WERI-Rb-1 (cell line): ENCODE measurements at places on chromosomes 2 and 18.
A peak's percentile ranks its signal among the peaks of the same experiment; 100 is the strongest.

DNA sequence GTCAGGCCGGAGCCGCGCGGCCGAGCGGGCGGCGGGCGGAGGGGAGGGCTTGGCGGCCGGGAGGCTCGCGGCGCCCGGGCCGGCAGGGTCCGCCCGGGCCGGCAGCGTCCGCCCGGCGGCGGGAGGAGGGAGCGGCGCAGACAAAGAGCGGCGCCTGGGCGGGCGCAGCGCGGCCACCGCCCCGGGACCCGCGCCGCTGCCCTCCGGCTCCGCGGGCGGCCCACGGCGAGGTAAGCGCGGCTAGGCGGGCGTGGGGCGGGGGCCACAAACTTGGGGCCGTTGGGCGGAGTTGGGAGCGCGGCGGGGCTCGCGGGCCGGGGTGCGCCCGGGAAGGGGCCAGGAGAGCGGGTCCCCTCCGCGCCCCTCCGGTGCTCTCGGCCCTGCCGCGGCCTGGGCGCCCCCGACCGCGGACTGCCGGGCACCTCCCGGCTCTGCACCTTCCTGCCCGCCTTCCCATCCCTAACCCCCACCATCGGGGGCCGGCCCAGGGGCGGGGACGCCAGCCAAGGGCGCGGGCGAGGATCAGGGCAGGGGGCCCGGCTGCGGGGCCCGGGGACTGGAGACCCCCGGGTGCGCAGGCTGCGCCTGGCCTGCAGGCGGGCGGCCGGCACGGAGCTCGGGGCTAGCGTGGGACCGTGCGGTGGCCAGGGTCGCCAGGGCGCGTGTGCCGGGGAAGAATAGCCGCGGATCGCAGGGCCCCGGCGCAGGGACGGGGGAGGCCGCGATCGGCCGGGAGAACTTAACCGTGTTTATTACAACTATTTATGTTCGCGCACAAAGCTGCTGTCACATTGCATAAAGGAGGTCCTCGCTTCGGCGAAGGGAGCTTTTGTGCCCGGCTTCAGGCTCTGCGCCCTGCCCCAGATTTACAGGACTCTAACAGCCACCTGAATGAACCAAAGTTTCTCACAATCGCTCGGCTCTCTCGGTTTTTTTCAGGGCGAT is at the start of gene NCK2:
TSS of gene NCK2 (plus strand) at position 4 of the 945 bp plus-strand sequence. CDS start 110,152 bp downstream, outside the sequence.
- DNase-seq, result peak; percentile 31

DNA sequence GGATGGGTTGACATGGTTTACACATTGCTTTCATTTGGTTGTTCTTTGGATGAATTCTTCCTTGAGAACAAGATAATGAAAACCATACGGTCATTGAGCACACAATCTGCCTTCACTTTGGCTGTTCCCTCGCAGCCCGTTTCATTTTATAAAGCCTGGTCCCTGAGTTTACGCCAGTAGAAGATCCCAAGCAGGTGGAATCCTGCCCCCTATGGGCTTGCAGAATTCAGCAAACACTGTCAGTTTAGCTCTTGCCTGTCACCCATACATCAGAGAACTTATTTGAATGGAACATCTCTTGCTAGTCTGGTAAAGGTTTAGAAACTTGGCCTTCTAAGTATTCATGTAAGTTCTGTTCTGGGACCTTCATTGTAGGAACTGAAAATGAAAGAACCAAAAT is 666.4 kb upstream of the ZEB2 start:
- no peak for DNase-seq

GRCh38 chr2:156339110-156339847 is 6.8 kb upstream of the NR4A2 start:
- no peak for DNase-seq

DNA sequence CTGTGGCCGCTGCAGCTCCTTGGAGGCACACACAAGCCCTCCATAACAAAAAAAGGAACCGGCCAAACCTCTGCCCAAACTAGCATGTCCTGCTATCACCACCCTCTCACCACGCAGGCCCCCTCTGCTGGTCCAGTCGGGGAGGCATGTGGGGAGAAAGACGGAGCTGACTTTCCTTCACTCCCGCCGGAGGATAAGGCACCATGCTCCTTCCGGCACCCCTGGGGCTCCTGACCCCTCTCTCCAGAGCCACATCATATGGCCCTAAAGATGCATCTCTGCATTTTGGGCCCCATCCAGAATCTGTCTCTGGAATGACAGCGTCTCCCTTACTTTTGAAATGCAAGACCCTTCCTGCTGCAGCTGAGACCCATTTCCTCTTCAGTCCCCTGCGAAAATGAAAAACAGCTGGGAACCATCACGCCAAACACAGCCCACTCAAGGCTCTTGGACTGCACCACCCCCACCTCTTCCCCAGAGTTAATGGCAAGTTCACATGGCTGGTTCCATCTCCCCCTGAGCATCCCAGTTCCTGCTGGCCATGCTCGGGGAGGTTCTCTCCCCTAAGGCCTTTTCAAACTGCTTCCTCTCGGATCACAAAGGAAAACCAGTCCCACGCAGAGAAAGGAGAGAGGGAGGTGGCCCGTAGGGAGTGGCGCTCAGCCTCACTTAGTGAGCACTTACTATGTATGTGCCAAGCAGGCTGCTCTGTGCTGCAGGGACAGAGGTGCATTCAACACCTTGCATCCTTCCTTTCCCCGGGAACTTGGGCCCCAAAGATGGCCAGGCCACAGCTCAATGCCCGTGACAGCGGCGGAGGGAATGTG is 35.2 kb upstream of the MLPH start:
- DNase-seq, result no peak

GRCh38 chr2:177393824-177394593 is 1.4 kb downstream of the AGPS start:
- no peak for DNase-seq

GRCh38 chr18:9867071-9867594 is 18.6 kb upstream of the TXNDC2 start:
- no peak for DNase-seq

GRCh38 chr2:174259981-174260380 is 11.6 kb upstream of the OLA1 start:
- no peak for DNase-seq

GRCh38 chr2:220320326-220320725 is 692.9 kb downstream of the SLC4A3 start:
- DNase-seq, result no peak

DNA sequence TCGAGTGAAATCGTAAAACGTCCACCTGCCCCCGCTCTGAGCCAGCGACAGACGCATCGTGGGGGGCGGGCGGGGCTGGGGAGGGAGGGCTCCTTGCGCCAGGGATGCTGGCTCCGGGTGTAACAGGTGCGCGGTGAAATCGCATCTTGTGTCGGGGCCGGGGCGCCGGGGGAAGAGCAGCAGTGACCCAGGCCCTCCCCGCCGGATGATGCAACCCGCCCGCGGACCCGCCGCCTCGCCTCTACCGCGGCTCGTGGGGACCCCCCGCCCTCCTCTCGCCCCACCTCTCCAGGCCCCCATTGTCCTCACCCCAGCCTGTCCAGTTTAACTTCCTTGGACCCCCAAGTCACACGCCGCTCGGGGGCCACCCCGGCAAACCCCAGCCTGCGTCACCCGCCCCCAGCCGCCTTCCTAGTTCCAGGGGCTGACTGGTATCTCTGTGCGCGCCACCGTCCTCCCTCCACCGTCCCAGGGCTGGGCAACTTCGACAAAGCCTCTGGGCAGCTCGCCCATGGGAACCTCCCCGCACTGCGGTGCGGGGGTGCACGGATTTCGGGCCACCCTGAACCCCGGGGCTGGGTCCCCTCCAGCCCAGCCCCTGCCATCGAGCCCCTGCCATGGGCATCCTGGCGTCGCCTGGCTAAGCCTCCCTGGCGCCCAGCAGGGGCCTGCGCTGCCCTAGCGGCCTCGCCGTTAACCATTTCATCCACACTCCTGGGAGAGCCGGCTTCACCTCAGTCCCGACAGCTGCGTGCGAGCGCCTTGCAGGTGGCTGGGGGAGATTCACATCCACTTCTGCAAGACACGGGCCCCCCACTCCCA is 799 bp upstream of the KIF1A start:
- DNase-seq, result peak; percentile 87

- peak; percentile 2 for DNase-seq
Observed at GRCh38 chr2:10524341-10524740, 76.2 kb upstream of the ODC1 start.

- DNase-seq, result no peak
Observed at GRCh38 chr2:55604027-55604565, 13.3 kb downstream of the PPP4R3B start.

- DNase-seq, result no peak
Observed at GRCh38 chr2:147416099-147416498, 428.7 kb upstream of the ACVR2A start.

- no peak for DNase-seq
Observed at GRCh38 chr2:75431763-75432162, 129.0 kb downstream of the EVA1A start.

GRCh38 chr2:170492010-170492409 is 223.1 kb upstream of the SP5 start:
- no peak for DNase-seq

DNA sequence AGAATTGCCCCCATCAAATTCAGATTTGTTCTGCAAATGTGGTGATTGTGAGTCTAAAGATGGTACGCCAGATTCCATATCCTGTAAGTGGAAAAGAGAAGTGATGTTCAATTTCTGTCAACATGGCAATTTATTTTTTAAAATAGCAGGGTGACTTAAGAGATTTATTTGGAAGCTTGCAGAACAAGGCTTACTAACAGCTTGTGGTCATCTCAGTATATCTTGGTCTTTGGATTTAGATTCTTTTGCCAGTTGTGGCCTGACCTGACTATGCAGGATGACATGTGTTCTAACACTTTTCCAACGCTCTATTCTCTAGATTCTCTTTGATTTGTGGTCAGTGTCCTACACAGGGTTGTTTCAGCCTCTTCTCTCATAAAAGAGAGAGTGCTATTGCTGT is 74.4 kb downstream of the MAP3K20 start:
- DNase-seq, result no peak

GRCh38 chr2:60891180-60891579 is 9.8 kb downstream of the REL start:
- no peak for DNase-seq

DNA sequence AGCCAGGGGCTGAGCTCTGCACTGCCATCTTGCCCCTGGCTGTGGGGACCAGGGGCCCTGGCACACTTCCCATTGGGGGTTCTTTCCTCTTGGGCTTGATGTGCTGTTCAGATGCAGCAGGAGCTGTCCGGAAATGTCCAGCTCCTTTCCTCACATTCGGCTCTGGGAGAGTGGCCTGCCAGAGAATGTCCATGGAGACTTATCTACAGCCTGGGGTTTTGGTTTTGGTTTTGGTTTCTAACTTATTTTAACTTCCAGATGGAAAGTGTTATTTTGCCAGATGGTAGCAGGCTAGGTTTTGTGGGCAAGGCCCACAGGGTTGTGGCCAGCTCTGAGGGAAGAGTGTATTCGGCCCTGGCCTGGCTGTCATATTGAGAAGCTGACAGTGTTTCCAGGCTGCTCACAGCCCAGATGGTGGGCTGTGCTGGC is 177.3 kb downstream of the ANKRD30B start:
- no peak for DNase-seq

- no peak for DNase-seq
Observed at GRCh38 chr2:23036629-23037028, 348.4 kb upstream of the KLHL29 start.

- DNase-seq, result no peak
Observed at GRCh38 chr2:72144274-72144631, 3.4 kb downstream of the CYP26B1 start.

DNA sequence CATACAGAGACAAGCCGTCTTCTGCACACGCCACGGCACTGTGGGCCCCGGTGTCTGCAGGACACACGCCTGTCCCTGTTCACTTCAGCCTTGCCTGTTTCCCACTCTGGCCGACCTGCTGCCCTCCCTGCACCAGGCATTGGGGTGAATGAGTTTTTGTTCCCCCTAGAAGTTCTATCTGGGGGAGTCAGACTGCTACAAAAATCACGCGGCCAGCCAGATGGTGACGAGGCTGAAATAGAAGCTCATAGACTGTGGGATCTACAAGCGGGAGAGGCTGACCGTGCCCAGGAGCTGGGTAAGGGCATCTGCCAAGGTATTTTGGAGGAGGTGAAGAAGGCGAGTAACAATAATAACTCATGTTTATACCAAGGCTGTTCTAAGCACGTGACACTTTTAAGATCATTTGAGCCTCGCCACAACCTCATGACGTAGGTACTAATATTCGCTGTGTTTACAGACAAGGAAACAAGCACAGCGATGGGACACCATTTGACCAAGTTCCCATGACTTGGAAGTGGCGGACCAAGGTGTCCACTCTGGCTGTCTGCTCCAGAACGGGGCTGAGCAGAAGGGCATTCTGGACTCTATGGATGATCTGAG is 53.6 kb downstream of the KCNF1 start:
- no peak for DNase-seq

GRCh38 chr18:46097431-46097800 is 680 bp downstream of the ATP5F1A start:
- no peak for DNase-seq

DNA sequence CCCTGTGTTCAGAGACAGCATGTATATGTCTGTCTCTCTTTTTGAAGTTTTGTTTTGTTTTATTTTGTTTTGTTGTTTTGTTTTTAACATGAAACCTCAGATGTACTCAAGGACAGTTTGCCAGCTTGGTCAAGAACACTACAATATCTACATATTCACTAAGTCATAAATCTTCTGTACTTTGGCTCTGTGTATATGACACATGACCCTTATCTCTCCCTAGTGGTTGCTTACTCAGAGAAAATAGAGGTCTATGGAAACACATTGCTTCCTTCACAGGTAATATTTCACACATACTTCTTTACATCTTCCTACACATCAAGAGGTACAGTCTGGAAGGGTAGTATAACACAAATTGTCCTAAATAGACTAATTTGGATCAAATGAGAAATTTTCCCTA is 312.6 kb upstream of the VRK2 start:
- DNase-seq, result no peak

GRCh38 chr2:37583402-37583801 is 88.0 kb downstream of the CDC42EP3 start:
- no peak for DNase-seq

- DNase-seq, result no peak
Observed at GRCh38 chr2:53504507-53504906, 263.1 kb upstream of the CHAC2 start.

- DNase-seq, result no peak
Observed at GRCh38 chr2:240891492-240892340, 4.2 kb downstream of the MAB21L4 start.

DNA sequence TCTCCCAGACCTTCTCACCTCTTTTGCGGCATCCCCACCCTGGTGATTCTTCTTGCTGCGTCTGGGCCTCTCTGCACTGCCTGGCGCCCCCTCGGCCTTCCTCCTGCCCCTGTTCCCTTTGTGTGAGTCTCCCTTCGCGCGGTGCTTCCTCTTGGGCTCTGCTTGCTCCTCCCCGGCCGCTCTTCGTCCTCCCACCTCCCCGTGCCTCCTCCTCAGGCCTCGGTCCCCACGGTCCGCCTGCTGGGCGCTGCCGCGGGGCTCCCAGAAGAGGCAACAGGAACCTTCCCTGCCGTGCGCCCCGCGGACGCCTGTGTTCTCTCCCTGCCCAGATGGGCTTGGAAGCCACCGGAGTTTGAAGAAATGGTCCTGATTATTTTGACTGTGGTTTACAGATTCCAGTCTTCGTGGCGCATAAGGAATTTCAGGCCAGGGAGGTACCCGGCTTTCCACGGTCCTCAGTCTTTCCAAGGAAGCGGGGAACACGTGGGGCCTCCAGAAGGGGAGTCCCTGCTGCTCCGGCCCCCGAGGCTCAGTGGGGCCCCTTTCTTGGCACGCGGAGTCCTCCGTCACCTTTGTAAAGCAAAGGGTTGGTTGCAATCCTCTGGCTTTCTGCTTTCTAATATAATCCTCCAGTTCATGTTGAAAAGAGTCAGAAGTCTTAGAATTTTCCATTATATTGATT is 13.1 kb downstream of the RNU2-63P start:
- DNase-seq, result no peak
